ENCODE measurements at places on chromosomes 7 and 10.

- DNase-seq, result no peak
These were observed 16.7 kb upstream of the FGL2 start for GRCh38 chr7:77216181-77216845.

- no peak for DNase-seq
These were observed 77.1 kb upstream of the GNAI1 start for GRCh38 chr7:80057488-80057887.

GRCh38 chr7:100102950-100103840 is 1.8 kb downstream of the AP4M1 start:
- DNase-seq, result no peak

- no peak for DNase-seq
These were observed 86.7 kb upstream of the IKZF1 start for GRCh38 chr7:50217821-50218281.

DNA sequence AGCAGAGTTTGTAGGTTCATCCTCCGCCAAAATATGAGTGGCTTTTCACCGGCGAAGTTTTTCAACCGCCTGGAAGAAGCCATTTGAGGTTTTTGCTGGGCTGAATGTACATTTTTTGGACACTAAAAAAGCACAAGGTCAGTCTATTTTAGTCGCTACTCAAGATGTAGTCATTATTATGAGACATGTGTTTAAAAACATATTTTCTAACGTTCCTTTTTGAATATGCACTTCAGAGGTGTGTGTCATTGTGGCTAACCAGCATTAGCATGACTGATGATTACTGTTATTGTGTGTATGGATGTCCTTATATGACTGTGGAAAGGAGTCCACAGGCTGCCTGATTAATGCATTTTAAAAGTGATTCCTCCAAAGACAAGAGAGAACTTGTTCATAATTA is 605.4 kb downstream of the INHBA start:
- no peak for DNase-seq

- DNase-seq, result no peak
These were observed 188.4 kb downstream of the AHR start for GRCh38 chr7:17486835-17487234.

GRCh38 chr10:63421591-63421990 is 44.2 kb downstream of the JMJD1C start:
- DNase-seq, result no peak

DNA sequence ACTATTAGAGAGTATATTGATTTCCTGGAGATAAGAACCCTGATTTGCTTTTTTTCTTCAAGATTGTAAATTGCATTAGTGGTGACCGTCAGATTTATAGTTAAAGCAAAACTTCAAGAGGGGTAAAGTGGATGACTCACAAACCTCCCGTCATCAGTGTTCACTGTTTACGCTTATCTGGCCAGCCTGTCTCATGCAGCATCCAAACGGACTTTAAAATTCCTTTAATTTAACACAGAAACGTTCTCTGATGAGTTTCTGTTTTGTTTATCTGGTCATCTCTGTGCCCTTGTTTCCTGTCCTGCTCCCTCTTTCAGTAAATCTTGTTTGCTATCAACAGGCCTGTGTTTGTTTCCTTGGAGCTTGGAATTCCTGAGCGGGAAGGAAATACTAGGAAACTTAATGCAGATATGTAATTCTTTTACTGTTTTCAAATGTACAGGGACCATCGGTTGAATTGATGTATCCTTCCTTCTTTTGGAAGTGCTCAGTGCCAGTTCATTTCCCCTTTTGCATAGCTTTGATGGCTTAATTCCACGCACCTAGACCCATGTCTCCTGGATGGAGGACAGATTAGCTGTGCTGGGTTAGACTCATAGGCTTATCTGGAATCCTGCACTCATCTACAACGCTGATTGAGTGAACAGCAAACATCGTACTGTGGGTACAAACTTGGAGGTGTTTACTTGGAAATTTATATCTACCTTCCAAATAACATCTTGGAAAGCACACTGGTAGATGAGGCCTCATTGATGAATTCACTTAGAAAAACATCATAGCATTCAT is 21.3 kb downstream of the PTPRE start:
- DNase-seq, result no peak

DNA sequence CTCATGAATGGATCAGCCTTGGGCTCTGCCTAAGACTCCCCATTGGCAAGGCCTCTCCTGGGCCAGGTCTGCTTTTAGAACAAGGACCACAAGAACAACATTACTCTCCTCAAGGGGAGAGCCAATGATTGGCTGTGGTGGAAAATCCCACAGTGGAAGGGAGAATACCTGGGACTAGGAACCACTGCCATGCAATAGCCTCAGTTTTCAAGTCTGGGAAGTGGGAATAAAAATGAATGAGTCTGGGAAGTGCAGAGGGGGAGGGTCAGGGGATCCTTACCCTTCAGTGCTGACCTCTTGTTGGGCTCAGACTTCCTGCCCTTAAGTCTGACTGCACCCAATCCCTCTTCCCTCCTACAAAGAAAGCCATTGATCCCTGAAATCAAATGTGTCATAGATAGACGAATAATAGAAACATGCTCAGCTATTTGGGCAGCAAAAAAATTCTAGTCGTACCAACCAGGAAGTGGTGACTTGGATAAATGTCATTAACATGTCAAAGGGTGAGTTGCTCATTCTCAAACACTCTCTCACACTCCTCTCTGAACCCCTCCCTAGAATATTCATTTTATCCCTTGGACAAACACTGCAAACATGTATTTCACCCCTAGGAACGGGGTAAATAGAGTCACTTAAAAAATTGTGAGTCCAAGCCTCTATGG is 123.6 kb downstream of the SH3PXD2A start:
- no peak for DNase-seq

DNA sequence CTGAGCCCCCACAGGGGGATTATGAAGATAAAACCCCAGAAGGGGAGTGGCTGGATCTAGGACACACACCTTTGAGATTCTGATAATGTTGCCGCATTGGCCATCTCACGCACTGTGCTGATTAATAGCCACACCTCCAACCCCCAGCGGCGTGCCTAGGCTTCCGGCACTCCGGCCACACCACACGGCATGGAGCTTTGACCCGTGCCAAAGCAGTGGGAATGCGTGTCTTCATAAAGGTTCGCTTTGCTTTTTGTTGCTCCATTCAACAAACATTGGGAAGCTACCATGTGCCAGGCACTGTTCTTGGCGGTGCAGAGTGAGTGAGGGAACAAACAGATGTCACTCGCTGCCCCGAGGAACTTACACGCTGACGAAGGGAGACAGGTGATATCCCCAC is 117.6 kb downstream of the TCERG1L start:
- no peak for DNase-seq

DNA sequence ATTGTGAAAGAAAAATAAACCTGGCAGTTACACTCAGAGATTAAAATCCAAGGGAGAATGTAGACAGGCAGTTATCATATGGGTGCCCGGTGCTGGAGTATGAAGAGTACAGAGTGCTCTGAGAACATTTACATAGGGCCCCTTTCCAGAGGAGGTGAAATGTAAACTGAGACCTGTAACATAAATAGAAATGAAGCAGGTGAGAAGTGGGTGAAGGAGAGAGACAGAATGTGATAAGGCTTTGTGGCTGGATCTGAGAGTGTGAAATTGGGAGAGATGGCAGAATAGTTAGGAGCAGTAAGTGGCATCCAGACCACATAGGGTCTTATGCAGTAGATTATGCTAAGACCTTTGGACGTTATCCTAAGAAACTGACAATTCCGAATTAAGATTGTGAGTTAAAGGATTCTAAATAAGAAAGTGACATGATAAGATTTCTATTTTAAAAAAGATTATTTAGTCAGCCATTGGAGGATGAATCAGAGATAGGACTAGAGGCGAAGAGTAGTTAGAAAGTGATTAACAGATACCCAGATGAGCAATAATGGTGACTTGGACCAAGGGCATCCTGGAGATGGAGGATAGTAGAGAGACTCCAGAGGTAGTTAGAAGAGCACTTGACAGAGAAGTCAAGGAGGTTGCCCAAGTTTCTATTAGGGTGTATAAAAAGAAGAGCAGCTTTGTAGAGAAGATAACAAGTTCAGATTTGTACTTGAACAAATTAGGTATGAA is 36.7 kb downstream of the DNAH11 start:
- DNase-seq, result no peak

- DNase-seq, result no peak
These were observed 3.9 kb downstream of the ZNF503 start for GRCh38 chr10:75397496-75398199.

GRCh38 chr10:133156674-133157579 is 3.1 kb upstream of the KNDC1 start:
- no peak for DNase-seq

GRCh38 chr7:128387216-128388144 is 22.3 kb downstream of the IMPDH1 start:
- peak; percentile 75 for DNase-seq

GRCh38 chr7:120526902-120527509 is 254.0 kb downstream of the KCND2 start:
- no peak for DNase-seq

DNA sequence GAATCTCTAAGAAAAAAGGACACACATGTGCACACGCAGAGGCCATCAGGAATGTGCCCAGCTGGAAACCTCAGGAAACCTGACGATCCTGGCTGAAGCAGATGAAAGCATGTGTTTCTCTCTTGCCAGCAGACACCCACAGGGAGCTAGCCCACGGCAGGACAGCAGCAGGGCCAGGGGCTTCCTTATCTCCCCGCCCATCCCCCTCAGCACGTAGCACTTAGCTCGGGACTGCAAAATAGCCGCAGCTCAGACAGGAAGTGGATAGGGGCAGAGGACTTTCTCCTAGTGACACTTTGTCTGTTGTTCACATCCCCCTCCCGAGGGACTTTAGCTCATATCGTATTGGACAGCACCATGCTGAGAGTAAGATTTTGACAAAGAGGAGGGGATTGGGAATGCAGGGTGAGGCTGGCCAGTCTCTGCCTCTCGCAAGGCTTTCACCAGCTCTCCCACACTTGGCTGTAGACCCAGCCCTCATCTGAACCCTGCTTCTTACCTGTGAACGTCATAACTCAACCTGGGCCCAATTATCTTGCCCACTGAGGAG is 63.8 kb downstream of the MKI67 start:
- no peak for DNase-seq

GRCh38 chr10:97222326-97222961 is 36.7 kb upstream of the SLIT1 start:
- no peak for DNase-seq

- DNase-seq, result no peak
These were observed 26.6 kb upstream of the WNT8B start for GRCh38 chr10:100436255-100436654.

DNA sequence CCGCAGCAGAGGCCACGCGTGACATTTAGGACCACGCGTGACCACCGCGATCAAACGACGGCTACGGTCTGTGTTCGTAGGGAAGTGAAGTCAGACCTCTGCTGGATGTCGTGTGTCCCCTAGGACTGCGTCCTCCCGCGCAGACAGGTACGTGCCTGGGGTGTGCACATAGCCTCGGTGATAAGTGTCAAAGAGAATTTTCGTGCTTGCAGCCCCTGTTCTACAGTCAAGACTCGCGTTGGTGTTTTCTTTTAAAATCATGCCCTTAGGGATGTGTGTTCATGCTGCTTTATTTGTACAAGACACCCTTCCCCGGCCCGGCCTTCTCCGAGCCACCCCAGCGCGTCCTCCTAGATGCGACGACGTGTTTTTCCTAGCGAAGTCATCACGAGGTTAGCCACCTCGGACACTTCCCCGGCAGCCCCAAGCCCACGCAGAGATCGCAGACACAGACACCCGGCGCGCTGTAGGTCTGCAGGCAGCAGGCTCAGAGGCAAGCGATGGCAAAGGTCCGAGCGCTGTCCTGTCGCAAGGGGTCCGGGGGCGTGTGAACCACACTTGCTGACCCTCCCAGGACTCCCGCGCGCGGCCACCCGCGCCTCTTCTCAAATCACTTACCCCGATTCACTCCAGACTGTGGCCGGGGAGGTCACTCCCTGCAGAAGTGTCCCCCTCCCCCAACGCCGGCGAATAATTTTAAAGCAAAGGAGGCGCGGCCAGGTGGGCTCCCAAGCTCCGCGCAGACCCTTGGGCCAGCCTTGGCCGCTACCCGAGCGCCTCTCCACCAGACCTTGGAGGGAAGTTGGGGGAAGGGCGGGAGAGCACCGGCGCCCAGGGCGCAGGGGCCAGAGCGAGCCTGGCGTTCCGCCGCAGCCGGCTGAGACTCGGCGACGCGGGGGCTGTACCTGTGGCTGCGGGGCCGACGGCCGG is 552 bp downstream of the MKX start:
- DNase-seq, result peak; percentile 15

DNA sequence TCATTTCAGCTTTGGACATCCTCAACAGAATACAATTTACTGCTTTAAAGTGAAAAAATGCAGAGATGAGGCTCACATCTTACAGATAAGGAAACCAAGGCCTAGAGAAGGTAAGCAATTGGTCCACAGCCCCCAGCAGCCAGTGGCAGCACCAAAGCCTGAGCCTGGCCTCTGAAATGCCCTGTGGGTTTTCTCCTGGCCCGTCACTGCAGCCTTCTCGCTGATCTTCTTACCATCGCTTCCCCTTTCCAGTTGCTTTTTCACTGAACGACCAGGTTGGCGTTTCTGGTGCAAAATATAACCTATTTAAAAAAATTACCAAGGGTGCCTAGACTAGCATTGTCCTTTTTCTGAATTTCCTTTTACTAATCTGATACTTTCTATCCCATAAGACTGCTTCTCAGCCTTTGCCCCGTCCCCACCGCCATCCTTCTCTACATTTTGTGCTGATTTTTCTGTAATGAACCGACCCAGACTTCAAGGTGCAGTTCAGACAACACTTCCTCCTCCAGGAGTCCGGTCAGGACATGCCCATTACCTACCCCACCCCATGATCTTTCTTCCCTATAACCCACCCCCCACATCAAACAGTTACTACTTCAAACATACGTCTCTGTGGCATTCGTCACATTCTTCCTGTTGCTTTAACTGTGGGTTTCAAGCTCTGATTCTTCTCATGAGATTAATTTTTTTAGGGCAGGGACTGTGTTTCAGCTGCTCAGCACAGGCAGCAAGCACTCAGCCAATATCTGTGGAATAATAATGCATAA is 289.4 kb downstream of the DNAJB6 start:
- DNase-seq, result no peak

GRCh38 chr10:88249450-88249849 is 333.7 kb downstream of the RNLS start:
- no peak for DNase-seq

DNA sequence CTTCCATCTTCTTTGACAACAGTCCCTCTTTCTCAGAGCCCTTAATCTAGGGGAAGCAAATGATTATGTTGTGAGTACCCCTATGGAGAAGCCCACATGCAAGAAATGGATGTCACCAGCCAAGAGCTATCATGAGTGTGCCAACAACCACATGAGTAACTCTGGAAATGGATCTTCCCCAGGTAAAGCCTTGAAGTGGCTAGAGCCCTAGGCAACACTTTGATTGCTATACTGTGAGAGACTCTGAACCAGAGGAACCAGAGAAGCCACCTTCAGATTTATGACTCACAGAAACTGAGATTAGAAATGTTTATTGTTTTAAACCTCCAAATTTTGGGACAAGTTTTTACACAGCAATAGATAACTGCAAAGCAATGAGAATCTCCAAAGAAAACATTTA is 60.9 kb upstream of the COL1A2 start:
- DNase-seq, result no peak

GRCh38 chr7:104096683-104097082 is 107.2 kb upstream of the RELN start:
- DNase-seq, result no peak
